ENCODE measurements at places on chromosomes 2 and 18. TPM values are rescaled to one million over a fixed set of nuclear protein-coding genes. Genes with fewer than 3 reads are reported as not detected.

GRCh38 chr18:63410792-63411191 is 11.5 kb downstream of the VPS4B start:
- DNase-seq, result no peak

DNA sequence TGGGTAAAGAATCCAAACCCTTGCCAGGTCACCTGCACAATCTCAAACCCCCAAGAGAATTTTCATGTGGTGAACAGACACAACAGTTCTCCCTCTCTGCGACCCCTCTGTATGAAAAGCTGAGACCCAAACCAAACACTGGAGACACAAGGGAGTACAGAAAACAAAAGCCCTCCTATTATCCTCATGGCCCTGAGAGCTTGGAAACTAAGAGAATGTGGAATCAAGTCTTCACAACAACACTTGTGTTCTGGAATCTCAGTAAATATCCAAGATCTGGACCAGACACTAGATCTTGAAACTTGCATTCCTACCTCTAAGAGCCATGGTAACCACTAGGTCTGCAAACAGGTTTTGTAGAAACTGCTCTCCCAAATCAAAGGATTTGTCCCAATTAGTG is 50.1 kb upstream of the CCDC150 start:
- no peak for DNase-seq

GRCh38 chr2:95262896-95263542 is 11.2 kb upstream of the PROM2 start:
- DNase-seq, result no peak

GRCh38 chr2:64228126-64228678 is 84.0 kb upstream of the PELI1 start:
- DNase-seq, result peak; percentile 81

DNA sequence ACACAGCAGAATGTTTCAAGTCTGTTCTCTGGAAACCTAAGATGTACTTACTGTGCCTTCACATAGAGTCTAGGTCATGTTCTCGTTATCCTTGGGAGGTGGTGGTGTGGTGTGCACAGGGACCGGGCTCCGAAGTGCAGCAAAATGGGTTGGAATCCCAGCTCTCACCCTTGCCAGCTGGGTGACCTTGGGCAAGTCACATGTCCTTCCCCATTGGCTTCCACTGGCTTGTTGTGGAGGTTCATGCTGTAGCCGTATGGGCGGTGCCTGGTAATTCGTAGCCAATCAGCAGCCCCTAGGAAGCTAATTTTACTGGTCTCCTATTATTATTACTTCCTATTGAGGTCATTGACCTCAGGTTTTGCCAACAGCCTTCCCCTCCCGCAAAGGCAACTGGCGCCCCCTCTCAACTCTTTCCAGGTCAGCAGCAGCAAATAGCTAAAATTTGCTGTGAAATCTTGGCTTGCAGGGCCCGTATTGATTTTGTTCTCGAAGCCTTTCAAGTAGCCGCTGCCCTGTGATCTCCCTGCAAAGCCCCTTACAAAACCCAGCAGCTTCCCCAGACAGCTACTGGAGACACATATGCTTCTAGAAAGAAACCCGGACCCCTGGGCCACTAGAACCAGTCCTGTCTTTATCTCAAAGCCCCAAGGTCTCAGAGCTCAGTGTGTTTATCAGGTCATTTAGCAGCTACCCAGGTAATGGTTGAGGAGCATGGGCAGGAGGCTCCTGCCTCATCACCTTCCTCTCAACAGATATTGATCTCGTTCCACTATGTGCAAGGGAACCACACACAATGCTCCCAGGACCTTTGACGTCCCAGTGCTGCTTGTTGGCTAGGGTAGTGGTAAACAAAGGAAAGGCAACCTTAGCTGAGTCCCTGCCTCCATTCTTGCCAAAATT is 66.5 kb upstream of the SLC1A4 start:
- DNase-seq, result no peak

DNA sequence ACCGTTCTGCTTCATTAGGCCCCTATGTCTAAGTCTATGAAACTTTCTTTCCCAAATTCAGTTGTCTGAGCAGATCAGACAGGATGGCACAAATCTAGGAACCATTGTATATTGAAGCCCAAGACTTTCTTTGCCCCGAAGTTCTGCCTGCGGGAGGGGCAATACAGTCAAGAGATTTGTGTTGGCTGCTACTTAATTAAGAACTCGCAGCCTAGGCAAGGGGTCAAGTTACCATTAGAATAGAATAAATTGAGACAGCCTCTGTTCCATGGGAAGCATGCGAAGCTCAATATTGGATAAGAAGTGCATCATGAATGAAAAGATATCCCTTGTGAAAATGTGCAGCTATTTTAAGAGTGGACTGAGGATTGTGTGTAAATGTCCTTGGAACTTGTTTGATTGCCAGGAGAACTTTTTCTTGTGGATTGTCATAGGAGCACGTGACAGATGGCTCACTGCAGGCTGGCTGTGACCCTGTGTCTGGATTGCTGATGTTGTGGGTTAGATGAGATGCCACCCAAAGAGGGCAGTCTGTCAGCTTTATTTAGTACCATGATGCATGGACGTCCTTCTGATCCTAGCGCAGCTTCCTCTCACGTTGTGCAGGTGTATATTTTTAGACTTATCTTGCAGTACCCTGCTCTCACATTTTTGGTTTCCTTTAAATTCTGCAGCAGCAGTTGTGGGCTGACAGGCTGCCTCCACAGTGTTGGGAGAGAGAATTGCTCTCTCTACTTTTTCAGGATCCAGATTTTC is 30.9 kb downstream of the HAUS1 start:
- no peak for DNase-seq

B3GNT7 gene
- 3.4 TPM for polyA plus RNA-seq

CXCR1 gene
- not detected for polyA plus RNA-seq

TRABD2A gene
- polyA plus RNA-seq, result 0.82 TPM

ERMN gene
- 0.16 TPM for polyA plus RNA-seq

GALNT5 gene
- 0.43 TPM for polyA plus RNA-seq
